Right kidney (tissue), 9 donors: ENCODE measurements at places on chromosomes 5 and 9.

GRCh38 chr9:114281473-114282103 is 41.3 kb upstream of the ORM1 start:
- no peak for DNase-seq

DNA sequence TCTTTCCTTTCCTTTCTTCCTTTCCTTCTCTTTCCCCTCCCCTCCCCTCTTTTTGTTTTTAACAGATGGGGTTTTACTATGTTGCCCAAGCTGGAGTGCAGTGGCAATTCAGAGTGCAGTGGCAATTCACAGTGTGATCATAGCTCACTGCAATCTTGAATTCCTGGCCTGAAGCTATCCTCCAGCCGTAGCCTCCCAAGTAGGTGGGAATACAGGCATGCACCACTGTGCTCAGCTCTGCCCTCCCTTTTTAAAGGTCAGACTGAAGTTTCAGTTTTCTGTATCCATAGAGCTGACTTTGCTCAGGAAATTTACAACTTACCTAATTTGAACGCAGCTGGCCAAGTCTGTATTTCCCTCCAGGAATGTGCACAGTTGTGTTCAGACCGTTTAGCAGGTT is 696 bp downstream of the CCL28 start:
- no peak for DNase-seq

DNA sequence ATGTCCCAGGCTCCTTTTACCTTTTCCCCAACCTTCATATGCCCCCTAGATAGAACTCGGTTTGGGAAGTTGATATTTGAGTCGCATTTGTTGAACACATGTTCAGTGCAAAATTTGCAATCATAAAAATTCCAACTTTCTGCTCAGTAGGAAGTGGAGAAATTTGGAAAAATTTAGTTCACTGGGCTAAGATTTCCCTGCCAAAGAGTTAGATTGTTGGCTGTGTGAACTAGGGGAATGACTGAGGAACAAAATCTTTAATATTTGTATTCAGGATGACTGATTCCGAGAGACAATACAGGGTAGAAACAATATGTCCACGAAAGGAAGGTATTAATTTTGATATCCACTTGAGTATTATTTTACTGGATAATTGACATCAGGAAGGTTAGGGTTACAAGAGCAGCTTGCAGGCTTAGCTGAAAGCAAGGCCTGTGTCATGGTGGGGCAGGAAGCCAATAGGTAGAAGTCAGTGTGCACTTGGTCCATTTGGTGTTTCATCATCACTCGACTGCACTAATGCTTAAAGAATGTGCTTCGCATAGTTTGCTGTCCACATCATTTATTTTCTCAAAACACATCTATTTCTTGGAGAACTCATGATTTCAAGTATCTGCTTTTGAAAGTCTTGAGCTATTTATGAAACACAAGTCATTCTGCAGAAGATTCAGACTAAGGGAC is 59.4 kb upstream of the GNA14 start:
- DNase-seq, result no peak

DNA sequence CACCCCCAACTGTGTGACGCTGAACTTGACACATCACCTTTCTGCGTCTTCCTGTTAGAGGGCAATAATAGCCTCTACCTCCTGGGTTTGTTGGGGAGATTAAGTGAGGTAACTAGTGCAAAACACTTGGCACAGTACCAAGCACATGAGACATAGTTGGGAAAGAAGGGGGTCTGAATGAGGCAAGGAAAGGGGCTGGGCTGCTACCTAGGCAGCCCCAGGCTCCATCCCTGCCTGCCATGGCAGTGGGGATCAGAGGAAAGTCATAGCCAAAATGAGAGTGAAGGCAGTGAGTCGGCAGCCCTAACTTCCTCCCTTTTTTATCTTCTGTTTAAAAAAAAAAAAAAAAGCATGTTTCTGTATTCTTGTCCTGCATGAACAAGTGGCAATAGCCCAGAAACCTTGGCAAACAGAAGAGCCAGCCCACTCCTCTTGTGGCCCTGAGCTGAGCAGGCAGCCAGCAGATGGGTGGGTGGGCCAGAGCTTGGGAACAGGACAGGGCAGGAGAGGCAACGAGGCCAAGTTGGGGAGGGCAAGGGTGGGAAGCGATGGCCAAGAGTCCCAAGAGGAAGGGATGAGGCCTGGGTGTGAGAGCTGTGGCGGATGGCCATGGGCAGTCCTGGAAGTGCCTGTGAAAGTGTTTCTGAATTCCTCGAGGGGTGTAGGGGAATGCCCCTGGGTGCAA is 11.4 kb downstream of the CAMK2A start:
- DNase-seq, result no peak

DNA sequence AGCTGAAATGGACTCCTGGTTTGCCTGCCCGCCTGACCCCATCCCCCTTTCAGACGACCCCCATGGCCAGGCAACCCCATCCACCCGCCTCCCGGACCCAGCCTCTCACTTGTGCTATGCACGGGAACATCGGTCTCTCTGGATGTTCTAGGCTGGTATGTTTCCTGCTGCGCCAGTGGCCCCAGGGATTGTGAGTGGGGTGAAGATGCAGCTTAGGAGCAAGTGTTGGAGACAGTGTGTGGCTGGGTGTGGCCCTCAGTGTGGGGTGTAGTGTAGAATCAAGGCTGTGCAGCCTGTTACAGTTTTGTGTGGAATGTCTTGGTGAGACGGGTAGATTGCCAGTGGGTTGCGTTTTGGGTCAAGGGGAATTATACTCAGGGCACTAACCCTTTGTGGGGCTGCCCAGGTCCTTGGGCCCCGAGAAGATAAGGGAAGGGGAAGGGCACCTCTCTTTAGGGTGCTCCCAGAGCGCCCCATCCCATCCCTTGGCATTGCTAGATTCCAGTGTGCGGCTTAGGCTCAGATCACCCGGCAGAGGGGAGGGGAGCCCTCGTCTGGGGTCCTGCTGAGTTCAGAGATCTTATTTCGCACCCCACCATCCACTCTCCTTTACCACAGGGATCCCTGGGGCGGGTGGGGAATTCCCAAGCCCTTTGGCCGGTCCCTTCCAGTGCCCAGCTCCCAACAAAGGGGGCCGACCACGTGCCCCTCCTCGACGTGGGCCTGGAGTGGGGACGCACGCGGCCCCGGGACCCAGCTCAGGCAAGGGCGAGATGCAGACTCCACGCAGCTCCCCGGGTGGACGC is 4.6 kb downstream of the IER5L start:
- DNase-seq, result no peak

DNA sequence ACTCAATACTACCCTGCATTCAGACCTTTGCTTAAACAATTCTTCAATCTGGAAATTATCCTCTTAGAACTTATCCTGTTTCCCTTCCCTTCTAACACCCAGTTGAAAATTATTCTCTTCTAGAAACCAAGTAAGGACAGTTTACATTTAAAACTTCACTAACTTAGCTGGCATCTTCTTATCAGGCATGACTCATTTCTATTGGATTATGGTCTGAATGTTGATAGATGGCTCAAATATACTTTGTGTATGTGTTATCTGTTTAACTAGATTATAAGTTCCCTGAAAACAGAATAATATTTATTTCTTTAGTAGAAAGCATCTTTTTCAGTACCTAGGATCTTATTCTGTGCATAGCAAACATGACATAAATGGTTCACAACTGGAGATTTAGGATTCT is 161.9 kb downstream of the PPP2R2B start:
- DNase-seq, result no peak

- no peak for DNase-seq
These were observed 12.8 kb downstream of the CEP72 start for GRCh38 chr5:624951-625230.

GRCh38 chr5:100905259-100905914 is 2.3 kb upstream of the ST8SIA4 start:
- no peak for DNase-seq
